GM12865 (cell line): ENCODE measurements at places on chromosomes 1 and 21.

- peak; percentile 68 for DNase-seq
Observed at GRCh38 chr1:160454371-160455152, 54.2 kb downstream of the VANGL2 start.

GRCh38 chr1:6209661-6210580, 4.0 kb downstream of the RNF207 start:
- peak; percentile 53 for DNase-seq

DNA sequence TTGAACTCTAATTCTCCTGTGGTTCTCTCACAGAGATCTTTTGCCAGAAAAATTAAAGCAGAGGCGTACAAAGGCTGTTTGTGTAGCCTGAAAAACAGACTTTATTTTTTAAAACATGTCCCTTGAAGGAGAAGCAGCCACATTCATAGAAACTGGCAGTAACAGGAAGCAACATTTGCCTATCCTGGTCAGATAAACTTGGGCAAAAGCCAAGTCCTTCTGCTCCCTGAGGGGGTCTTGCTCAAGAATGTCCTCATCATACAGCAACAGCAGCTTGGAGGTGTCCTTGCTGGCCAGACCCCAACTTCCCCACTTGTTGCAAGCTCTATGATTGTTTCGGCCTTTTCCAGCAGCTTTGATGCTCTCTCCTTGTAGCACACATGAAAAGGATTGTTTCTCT, 36.3 kb downstream of the MSTO1 start:
- DNase-seq, result no peak

DNA sequence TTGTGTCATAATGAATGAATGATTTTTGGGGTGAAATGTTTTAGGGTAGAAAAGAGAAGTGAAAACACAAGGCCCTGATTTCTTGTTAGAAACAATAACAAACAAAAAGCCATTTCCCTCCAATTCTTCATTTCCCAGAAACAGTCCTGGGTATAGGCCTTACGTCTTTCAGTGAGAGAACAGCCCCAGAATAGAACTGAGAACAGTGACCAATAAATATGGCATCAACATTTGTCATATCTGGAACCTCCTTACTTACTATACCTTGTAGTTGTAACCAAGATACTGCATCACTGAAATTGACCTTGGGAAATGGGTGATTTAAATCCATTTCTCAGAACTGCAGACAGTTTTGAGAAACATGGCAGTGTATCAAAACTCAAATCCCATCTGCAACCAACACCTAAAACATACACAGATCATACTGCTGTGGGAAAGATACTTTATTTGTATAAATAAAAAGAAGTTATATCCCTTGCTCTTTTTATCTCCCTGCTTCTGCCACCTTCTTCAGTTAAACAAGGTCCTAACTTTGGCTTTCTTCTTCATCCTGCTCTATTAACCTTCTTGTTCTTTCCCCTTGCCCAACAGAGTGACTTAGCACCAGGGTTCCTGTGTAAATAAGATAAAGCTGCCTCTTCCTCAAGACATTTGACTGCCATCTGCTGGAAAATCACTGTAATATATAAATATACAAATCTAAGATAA, 19.5 kb downstream of the XKR8 start:
- peak; percentile 59 for DNase-seq

DNA sequence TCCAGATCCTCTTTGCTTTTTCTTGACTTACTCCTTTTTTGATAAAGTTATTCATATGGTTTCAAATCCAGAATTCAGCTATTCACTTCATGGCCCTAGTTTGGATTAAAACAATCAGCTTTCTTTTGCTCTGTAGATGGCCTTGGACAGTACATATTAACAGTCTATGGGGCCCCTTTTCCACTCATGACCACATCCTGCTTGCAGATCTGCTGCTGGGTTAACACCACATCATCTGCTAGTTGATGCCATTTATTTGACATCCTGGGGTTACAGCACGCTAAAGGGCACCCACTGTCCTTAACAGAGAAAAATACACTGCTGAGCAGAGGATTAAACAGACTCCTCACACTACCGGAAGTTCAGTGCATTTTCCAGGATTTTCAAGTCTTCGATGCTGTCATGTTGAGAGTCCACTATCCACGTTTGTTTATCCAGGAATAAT, 941 bp upstream of the IFI16 start:
- DNase-seq, result peak; percentile 91

DNA sequence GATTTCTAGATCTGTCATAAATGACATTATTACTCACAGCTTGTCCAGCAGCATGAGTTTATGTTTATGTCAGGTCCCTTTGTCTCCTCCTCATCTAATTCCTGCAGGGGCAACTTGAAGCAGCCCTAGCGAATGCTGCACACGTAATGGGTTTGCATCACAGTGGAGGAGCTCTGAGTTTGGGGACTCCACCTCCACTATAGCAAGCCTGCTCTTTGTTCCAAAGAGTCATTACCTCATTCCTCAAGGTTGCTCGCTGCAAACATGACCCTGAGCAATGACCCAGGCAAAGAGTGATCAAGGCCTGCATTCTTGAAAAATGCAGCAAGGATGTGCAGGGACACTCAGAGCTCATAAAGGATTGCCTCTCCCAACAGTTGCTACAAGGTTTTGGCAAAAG, 261.9 kb downstream of the HHIPL2 start:
- no peak for DNase-seq

DNA sequence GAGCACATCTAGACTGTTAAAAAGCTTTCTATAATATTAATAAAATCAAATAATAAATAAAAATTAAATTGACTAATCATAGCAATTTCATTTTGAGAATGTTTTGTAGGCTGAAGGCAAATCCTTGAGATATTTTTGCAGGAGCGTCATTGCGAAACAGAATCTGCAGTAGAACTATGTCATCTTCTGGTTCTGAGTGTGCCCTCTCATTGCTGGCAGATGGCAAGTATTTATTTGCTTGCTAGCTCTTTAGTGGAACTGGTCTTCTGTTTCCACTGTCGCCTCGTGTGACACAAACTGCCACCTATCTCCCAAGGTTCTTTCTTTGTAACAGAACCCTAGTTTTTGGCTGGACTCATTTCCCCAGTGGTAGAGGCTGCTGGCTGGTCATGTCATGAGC, 19.0 kb upstream of the IRF2BP2 start:
- DNase-seq, result peak; percentile 51

GRCh38 chr1:206472024-206472423, 1.7 kb downstream of the IKBKE start:
- DNase-seq, result no peak

GRCh38 chr1:92707292-92707691, 77.6 kb downstream of the EVI5 start:
- no peak for DNase-seq

DNA sequence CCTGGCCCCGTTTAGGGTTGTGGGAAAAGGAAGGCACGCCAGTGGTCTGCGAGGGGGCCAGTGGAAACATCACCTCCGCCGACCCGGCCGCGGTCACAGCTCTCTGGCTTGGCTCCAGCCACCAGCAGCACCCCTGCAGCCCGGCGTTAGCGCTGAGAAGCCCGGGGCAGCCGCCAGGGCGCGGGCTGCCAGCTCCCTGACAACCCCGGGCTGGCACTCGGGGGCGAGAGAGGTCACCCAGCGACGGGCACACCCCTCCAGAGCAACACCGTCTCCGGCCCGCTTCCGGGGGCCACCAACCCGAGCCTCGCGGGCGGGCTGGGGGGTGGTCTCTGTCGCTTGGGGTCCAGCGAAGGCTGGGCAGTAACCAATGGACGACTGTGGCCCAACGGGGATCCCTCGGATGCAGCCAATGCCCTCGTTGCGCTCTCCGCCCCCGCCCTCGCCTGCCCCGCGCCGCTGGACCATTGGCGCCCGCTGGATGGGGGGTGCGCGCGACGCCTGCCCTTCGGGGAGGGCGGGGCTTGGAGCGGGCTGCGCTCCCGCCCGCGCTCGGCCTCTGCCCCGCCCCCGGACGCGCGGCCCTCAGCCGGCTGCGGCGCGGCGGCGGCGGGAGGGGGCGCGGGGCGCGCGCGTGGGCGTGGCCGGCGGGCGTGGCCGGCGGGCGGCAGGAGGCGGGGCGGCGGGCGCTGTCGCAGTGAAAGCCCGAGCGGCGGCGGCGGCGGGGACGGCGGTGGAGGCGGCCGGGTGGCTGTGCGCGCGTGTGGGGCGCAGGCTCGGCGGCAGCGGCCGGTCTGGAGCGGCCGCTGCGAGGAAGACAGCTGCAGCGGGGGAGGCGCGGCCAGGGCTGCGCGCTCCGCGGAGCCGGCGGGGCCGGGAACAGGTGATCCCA, at the start of gene MAN1C1:
Gene MAN1C1, plus strand, starts transcription at position 697 of the 892 bp plus-strand sequence. CDS start 1,007 bp downstream, outside the sequence.
- peak; percentile 88 for DNase-seq

- no peak for DNase-seq
Observed at GRCh38 chr1:60822252-60822651, 260.1 kb upstream of the NFIA start.

GRCh38 chr1:46689897-46690296, 18.2 kb downstream of the TEX38 start:
- DNase-seq, result no peak

DNA sequence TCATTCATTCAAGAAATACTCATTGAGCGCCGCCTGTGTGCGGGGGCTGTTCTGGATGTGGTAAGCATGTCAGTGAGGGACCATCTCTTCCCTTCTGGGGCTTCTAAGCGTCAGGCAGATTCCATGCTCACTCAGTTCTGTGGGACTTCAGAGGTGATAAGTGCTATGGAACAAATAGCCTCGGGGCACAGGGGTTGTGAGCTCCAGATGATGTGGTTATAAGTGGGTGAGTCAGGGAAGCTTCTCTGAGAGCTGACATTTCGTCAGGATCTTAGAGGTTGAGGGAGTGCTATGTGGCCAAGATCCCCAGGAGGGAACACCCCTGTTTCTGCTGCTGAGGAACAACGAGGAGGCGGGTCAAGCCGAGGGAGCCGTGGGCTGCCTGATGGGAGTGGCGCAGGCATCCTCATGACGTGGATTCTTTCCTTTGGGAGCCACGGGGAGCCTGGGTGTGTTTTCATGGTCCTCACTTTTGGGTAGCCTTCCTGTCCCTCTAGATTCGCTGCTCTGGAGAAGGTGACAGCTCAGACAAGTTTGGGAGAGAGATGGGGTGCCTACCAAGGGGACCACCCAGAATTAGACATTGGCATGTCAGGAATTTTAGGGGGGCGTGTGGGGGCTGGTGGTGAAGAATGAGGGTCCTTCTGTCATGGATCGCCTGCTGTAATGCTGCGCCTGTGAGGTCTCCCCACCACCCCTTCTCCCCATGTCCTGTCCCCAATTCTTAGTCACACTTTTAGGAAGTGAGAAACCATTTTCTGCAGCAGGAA, 38.5 kb downstream of the HUNK start:
- DNase-seq, result no peak

DNA sequence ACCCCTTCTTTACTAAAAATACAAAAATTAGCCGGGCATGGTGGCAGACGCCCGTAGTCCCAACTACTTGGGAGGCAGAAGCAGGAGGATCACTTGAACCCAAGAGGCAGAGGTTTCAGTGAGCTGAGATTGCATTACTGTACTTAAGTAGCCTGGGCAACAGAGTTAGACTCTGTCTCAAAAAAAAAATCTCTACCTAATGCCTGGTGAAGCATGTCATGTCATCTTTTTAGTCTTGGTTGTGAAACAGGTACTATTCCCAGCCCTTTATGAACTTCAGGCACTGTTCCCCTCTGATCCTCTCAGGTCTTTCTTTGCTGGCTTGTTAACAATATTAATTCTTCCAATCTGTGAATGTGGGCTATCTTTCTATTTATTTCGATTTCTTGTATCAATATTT, 22.1 kb downstream of the PRRC2C start:
- DNase-seq, result no peak

DNA sequence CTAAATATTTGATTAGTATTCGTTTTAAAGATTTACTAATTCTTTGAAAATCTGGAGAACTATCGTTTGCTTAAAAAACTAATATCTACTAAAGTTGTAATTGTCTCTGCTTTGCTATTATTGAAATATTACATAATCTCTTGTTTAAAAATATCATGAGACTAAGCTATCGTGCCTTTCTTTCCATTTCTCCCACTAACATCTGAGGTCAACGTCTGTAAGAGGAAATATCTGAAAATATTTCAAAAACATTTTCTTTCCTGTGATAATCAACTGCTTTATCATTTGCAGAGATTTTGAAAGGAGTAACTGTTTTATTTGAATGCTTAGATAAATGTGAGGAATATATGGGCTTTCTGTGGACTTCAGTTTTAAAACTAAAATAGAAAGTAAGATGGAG, 694.1 kb downstream of the USP25 start:
- DNase-seq, result no peak
